ENCODE measurements at places on chromosomes 5 and 9.

- no peak for DNase-seq
Observed at GRCh38 chr5:93206203-93206602, 374.8 kb downstream of the NR2F1-AS1 start.

DNA sequence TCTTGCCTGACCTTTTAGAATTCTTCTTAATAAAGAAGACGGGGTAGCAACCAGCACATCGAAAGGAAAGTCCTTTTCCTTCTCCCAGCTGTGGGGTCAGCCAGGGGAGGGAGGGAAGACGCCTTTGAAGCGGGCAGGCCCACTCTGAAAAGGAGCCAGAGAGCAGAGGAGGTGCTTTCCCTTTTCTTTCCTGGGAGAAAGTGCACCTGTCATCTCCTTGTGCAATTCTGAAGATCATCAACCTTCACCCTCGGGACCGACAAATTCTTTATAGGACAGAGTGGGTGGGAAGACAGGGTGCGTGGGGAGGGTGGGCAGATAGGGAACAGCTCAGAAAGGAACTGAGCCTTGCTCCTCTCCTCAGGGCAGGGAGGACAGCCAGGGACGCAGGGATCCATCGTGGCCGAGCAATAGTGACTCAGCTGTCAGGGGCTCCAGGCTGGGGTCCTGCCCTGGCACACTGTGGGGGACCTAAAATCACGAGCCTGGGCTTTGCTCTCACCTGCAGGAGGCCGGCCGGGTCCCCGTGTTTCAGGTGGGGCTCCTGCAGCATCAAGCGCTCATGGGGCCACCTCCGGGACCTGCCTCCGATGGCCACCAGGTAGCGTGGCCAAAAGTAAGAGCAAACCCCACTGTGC, 141.0 kb downstream of the OLFM1 start:
- DNase-seq = no peak

DNA sequence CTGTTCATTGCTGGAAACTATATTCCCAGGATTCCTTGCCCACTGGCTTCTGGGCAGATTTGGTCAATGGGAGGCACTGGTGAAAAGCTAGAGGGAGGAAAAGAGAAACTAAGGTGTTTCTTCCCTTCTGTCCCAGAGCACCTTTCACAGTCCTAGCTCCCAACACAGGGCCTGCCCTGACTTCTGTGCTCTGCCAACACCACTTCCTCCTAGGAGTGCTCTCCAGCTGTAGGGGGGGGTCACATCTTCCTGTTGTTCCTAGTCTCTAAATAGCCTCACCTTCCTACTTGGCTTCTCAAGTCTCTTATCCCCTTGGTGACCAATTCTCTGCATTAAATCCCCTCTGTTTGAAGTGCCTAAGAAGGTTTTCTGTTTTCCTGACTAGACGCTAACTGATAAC, 115.4 kb downstream of the ADRB2 start:
- DNase-seq = no peak

DNA sequence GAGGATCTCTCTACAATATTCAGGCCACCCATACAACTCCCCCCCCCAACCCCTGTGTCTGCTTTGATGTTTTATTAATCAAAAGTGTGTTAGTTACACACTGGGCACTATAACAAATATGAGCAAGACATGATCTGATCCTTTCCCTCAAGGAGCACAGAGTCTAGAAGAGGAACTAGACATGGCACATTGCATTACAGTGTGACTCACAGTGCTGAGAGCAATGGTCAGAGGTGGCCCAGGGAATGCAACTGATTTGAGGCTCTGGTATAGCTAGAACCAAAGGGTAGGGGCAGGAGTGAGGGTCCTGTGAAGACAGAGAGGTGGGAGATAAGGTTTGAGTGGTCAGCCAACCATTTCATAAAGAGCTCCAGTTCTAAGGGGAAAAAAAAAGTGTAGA, 539.2 kb downstream of the ACTL7B start:
- DNase-seq = no peak

- DNase-seq = peak; percentile 51
Observed at GRCh38 chr5:142248853-142249462, 75.9 kb downstream of the SPRY4 start.

DNA sequence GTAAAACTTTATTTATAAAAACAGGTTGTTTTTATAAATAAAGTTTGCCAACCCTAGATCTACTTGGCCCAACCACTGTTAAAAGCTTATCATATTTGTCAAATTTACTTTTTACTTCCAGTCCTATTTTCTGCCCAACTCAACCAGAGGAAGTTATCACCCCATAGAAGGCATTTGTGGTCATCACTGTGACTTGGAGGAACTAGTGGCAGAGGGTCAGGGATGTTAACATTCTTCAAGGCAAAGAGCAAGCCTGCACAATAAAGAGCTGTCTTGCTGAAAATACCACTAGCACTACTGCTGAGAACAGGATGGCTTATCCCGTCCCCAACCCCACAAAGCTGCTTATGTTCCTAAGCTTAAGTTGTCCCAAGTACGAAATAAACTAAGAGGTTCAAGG, 22.3 kb downstream of the TTC33 start:
- no peak for DNase-seq

GRCh38 chr5:39843767-39844166, 419.0 kb upstream of the DAB2 start:
- no peak for DNase-seq

DNA sequence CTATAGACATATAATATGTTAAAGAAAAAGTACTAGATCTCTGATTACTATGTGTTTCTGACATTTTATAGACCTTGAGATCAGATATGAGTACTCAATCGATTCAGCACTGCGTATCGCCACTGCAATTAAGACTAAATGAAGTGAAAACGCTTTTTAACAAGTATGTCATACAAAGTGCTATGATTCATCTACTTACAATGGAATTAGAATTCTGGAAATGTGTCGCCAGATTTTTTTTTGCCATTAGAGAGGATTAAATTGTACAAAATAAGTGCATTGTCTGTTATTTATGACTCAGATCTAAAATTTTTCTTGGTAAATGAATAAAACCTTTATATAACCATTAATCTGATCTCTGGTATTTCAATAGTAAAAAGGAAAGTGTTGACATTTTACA, 20.0 kb upstream of the AGGF1 start:
- no peak for DNase-seq

DNA sequence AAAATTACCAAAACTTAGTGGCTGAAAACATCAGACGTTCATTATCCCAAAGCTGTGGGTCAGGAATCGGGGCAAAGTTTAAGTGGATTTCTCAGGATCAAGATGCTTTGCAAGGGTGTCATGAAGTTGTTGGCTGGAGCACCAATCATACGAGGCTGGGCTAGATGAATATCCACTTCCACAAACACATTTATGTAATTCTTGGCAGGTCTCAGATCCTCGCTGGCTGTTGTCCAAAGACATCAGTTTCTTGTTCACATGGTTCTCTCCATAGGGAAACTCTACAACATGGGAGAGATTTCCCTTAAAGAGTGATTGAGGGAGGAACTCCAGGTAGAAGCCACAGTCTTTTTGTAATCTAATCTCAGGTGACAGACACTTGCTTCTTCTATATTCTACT, 20.2 kb upstream of the CCDC192 start:
- peak; percentile 63 for DNase-seq

GRCh38 chr9:125522328-125522725, 184.7 kb downstream of the MAPKAP1 start:
- no peak for DNase-seq

DNA sequence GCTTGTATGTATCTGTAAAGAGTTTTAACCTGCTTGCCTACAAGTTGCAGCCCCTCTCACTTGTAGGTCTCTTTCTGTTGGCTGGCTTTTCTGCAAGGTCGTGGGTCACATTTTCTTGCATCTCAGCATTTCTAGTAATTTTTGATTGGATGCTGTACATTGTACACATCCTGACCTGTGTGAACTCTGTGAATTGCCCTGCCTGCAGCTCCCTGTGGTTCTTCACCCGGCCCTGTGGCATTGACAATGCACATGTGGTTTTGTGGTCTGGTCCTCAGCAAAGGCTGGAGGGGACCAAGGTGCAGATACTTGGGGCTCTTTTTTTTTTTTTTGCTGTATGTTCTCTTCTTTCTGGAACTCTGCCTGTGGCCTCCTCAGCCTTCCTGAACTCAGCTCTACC, 53.6 kb downstream of the WNK2 start:
- no peak for DNase-seq

GRCh38 chr5:116440457-116441001, 134.1 kb downstream of the SEMA6A start:
- DNase-seq = no peak

GRCh38 chr5:176980818-176981217, 25.8 kb downstream of the UIMC1 start:
- DNase-seq = no peak

- DNase-seq = peak; percentile 75
Observed at GRCh38 chr5:172932313-172933017, 26.8 kb upstream of the RPL26L1 start.

GRCh38 chr5:64923151-64923685, 154.5 kb downstream of the CWC27 start:
- no peak for DNase-seq

GRCh38 chr5:179959641-179960040, 51.9 kb upstream of the TBC1D9B start:
- DNase-seq = no peak

DNA sequence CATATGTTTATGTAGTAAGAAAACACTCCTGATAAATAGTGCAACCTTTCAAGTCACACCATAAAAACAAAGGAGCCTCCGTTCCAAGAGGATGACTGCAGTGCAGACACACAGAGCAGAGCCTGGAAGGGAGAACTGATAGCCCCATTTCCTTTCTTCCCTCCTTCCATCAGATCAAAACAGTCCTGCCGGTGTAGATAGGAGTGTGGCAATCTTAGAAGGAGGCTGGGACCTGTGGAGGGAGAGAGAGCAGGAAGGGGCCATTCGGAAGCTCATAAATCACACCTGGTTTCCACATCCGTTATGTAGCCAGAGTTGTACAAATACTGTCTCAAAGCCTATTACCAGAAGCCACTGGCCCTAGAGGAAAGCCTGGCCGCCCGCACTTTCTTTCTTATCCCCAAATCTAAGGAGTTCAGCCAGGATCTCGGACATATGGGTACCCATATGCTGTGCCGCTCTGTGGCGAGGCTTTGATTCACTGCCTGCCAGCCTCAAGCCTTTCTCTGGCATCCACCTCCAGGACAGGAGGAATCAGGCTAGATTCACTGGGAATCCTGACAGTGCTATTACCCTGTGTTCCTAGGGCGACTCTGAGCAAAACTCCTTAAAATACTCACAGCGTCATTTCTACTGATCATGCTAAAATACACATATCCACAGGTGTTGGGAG, 26.9 kb downstream of the DAP start:
- no peak for DNase-seq

DNA sequence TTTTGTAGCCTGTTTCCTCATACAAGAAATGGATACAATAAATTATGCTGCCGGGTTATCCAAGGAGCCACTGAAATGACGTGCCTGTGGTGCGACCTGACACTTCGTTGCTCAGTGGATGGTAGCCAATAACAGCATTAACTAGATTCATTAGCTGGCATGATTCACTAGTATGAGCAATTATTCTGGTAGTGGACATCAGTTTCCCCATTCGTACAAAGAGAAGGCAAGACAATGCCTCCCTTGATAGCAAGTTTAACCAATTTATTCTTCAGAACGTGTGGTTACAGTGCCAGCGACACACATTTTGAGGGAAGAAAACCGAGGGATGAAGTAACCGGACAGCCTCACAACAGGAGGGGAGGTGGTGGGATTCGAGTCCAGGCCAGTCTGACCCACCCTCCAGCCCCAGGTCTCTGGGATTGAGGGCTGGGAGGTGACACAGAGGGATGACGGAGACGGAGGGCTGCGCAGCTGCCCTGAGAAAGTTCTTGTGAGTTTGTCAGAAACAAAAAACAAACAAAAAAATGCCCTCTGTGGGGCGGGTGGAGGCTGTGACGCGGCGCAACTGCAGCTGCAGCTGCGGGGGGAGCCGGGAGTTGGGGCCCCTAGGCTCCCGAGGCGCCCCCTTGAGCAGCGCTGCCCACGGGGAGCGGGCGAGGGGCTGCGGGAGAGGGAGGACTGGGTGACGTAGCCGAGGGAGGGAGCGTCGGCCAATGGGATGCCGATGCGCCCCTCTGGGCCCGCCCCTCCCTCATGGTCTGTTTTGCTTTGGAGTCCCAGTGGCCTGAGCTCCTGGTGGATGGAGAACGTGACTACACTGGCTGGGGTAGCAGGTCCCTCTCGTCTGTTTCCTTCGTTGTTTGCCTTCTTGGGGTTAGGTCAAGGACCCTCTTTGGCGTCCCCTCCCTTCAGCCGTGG, 10.9 kb downstream of the LHX2 start:
- no peak for DNase-seq

- no peak for DNase-seq
Observed at GRCh38 chr5:14591548-14591947, 10.0 kb downstream of the OTULINL start.

GRCh38 chr9:95757439-95757838, 118.1 kb upstream of the ERCC6L2 start:
- no peak for DNase-seq

GRCh38 chr9:119722384-119722783, 353.1 kb upstream of the BRINP1 start:
- DNase-seq = no peak

DNA sequence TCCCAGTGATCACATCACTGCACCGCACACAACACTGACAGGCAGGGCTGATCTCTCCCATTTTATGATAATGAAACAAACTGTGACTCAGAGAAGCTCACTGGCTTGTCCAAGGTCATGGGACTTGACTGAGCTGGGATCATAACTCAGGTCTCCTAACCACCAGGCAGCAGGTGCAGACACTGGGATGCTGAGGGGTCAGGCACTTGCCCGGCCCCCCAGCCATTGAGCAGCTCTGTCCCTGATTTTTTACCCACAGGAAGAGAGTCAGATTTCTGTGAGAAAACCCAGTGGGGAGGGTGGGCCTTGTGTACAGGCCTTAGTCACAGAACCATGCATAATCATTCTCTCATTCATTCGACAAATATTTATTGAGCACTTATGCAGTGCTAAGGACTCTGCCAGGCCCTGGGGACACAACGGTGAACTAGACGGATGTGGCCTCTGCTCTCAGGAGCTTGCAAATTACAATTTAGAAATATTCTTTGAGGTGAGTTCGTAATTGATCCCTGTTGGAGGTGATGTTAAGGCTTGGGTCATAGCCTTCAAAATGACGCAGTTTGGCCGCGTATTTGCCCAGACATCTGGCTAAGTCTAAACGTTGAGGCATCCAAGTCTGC, 54.5 kb upstream of the TGFBR1 start:
- DNase-seq = peak; percentile 91

DNA sequence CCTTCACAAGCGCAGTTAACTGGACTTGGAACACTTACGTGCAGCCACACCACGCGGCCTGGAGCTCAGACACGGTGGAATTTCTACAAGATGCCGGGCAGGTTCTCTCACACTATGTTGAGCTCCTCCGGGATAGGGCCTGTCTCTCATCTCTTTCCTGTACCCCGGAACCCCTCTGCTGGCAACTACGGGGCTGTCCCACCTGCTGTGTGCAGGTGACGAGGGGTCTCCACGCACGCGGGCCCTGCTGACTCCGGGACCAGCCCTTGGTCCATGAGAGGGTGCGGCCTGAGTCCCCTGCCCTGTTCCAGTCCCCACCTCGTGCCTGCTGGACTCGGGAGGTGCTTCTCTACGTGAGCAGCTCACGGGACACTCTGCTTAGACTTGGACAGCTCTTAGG, 40.1 kb downstream of the SLC6A3 start:
- no peak for DNase-seq
